ENCODE measurements at places on chromosomes 4 and X.

- no peak for DNase-seq
Measured at GRCh38 chr4:177225605-177226004, 84.1 kb upstream of the NEIL3 start.

GRCh38 chrX:120334603-120335002 is 23.3 kb upstream of the TMEM255A start:
- no peak for DNase-seq

GRCh38 chrX:86002076-86002896 is 45.1 kb downstream of the CHM start:
- DNase-seq: no peak

GRCh38 chrX:123274796-123275195 is 90.7 kb downstream of the GRIA3 start:
- DNase-seq: no peak

- DNase-seq: no peak
Measured at GRCh38 chrX:19893727-19894126, 6.3 kb upstream of the SH3KBP1 start.

DNA sequence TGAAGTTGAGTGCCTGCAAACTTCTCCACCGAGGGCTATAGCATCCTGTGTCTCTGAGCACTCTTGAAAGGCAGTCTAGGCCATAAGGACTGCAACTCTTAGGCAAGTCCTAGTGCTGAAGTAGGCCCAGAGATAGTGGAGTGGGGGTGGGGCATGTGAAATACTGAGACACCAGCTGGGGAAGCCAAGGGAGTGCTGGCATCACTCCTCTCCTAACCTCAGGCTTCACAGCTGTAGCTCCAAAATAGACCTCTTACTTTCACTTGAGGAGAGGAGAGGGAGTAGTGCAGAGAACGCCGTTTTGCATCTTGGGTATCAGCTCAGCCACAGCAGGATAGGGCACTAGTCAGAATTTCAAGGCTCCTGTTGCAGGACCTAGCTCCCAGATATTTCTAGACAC is 56.2 kb upstream of the CYSLTR1 start:
- no peak for DNase-seq

GRCh38 chrX:69094977-69095669 is 70.1 kb downstream of the PJA1 start:
- no peak for DNase-seq

- DNase-seq: no peak
Measured at GRCh38 chr4:188177997-188178675, 38.9 kb downstream of the TRIML1 start.

DNA sequence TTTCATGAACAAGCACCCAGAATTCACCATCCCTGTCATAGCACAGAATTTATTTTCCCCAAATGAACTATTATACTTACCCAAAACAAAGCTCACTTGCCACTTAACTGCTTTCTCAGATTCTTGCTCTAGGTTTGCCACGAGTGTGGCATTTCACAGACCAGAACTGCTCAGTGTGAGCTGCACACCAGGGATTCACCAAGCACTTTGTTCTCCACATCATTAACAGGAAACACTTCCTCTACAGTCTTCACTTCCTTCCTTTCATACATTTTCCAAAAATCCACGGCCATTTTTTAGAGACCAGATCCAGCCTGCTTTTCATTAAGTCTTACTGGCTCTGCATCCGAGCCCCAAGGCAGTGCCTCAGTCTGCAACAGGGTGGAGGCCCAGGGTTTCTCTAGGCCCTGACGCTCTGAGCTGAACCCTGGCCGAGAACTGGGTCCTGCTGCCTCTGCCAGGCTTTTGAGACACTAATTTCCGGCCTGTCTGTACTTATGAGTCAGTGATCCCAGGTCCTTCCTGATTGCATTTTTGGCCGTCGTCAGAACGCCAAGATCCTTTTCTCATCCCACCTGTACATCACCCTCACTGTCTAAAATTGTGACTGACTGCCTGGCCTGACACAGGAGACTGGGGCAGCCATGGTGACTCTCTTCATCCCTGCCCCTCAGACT is 67.6 kb upstream of the MTNR1A start:
- DNase-seq: no peak

GRCh38 chrX:45353456-45353855 is 152.8 kb upstream of the DIPK2B start:
- no peak for DNase-seq

DNA sequence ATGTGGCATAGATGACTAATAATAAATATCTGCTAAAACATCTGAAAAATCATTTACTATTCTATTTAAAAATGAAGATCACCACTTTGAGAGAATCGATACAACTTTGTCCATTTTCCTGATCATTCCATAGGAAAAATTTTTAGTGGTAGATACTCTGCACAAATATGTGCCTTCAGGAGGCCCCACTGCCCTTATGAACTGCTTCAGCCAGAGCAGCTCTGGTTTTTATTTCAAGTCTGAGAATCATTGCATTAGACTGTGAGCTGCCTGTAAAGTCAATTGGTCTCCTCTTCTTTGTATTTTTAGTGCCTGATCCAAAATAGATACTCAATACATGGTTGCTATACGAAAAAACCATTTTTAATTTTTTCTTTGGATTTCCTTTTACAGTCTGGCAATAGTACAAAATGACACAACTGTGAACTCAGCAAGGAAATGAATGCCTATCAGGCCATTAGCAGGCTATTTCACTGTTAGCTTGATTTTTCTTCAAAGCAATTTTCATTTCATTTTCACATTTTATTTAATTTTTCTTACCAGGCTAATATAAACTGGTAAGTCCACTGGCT is 69.1 kb downstream of the SHISA3 start:
- DNase-seq: no peak

DNA sequence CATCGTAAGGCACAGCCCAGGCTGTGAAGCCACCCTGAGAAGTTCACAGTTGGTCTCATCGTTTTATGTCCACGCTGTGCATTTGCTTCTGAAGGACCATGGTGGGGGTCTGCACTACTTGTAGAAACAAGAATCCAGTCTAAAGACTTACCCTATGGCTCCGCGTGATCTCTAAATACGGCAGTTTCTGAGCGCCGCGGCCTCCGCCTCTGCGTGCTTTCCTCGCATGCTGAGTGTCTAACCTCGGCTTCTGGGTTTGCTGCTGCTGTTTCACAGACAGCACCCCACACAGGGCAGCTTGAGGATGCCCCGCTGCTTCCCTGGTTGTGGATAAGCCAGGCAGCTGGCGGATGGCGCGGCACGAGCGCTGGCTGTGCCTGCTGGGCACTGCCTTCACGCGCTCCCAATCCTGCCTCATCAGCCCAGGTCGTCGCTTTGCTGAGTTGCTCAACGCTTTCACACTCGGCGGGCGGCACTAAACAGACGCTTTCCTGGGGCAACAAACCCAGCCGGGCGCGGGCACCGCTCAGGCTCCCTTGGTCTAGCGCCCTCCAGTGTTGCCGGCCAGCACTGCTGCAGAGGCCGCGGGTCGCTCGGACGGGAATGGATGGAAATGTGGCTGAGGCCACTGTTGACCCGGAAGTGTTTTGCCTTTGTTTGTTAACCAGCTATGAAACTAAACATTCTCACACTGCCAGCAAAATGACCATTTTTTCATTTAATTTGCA is 39.2 kb downstream of the FGFRL1 start:
- no peak for DNase-seq

- DNase-seq: no peak
Measured at GRCh38 chr4:8240211-8241041, 29.1 kb upstream of the HTRA3 start.

DNA sequence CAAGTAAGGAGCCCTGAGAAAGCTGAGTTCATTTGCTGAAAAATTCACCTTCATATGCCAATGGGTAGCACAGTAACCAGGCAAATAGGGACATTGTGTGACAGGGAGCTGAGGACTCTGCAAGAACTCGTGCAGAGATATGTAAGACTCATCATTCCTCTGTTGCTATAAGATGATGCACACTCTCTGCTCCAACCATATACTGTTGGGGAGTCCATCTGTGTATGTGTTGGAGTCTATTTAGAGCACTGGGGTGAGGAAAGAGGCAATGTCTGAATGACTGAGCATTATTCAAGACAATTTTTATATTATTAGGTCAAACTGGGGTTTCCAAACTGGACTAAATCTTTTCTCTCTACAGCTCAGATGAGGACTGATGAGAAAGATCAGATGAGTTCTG is 100.4 kb downstream of the QRFPR start:
- DNase-seq: no peak

- no peak for DNase-seq
Measured at GRCh38 chr4:118281611-118282442, 71.0 kb downstream of the PRSS12 start.

DNA sequence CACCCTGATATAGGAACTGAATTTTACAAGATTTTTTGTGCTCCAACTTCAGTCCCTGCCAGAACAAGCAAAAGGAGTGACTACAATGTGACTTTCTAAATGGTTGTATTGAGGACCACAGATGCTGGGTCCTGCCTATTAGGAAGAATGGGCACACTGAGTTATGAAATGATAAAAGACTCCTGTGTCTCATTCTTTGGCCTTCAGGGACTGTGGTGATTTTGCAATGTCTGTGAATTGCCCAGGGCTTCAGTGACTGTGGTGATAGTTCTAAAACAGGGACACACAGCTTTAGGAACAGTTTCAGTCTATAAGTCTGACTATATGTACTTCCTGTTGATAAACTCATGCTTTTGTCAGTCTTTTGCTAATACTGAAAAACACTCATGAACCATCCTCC is 210.2 kb downstream of the DMD start:
- DNase-seq: no peak

GRCh38 chrX:100120956-100121355 is 289.1 kb downstream of the PCDH19 start:
- DNase-seq: no peak

GRCh38 chr4:16119981-16120380 is 36.2 kb upstream of the PROM1 start:
- DNase-seq: no peak

DNA sequence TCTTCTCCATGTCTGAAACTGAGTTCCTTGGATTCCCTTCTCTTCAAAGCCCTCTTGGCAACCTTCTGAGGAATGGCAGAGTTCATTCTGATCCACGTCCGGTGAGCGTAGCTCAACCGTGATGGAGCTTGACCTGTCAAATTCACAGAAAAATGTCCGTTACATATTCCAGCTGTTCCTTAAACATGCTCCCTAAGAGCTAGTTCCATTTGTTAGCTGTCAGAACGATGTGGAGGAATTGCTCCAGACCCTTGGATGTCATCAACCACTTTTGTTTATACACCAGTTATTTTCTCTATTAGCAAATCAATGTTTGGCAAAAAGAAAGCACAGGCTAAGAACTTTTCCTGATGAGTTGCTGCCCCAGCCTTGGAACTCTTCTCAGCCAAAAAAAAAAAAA is 50.1 kb downstream of the NHS start:
- no peak for DNase-seq

GRCh38 chrX:102978594-102978993 is 41.5 kb downstream of the RAB40AL start:
- no peak for DNase-seq

- DNase-seq: no peak
Measured at GRCh38 chrX:48700951-48701653, 4.6 kb downstream of the SUV39H1 start.

- DNase-seq: no peak
Measured at GRCh38 chrX:129525896-129526295, 2.6 kb upstream of the SMARCA1 start.

GRCh38 chr4:128831531-128832242 is 22.2 kb downstream of the JADE1 start:
- no peak for DNase-seq

GRCh38 chr4:170109586-170110284 is 20.0 kb upstream of the AADAT start:
- DNase-seq: no peak

DNA sequence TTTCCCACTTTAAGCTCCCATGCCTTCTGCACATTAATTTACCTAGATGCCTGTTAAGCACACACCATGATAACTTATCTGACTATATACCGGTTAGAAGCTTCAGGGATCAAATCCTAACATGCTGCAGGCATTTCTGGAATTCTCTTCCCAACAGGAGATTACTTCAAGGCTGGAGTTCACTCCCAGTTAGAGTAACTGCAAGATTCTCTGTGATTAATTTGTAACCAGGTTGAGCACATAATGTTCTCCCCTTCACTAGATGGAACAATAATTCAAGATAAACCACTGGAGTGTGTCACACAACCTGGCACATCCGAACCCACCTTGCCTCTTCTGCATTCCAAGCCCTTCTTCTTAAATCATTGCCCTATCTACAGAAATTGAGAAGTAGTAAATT is 11.8 kb upstream of the UGT2A3 start:
- DNase-seq: no peak

DNA sequence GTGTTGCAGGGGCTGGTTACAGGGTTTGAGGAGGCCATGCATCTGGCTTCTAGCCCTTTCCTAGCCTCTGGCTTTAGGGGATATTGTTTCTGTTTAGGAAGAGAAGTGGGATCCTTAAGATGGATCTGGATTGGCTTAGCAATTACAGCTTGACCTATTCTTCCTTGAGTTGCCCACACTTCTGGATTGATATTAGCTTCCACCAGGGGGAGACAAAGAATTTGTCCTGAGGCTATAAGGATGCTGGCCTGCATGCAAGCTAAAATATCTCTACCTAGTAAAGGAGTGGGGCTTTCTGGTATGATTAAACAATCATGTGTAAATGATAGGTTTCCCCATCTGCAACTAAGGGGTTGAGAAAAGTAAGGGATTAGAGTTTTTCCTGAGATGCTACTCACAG is 117.2 kb downstream of the TEX13C start:
- DNase-seq: no peak

- DNase-seq: no peak
Measured at GRCh38 chr4:1491328-1492141, 85.3 kb upstream of the NKX1-1 start.

- no peak for DNase-seq
Measured at GRCh38 chr4:23036503-23036902, 343.8 kb downstream of the GBA3 start.

- no peak for DNase-seq
Measured at GRCh38 chr4:41060352-41061334, 153.7 kb downstream of the APBB2 start.

- DNase-seq: no peak
Measured at GRCh38 chr4:119510395-119511149, 118.0 kb downstream of the PDE5A start.

DNA sequence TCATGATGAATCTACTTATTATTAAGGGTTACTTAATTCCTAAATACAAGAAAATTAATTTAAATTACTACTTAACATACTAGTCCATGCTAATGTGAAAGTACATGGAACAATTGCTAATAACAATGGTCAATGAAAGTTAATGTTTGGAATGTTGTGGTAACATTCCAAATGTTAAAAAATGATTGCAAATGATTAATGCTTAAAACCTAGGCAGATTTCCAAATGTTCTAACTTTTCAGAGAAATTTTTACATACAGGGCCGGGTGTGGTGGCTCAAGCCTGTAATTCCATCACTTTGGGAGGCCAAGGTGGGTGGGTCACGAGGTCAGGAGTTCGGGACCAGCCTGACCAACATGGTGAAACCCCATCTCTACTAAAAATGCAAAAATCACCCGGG is 1851.3 kb upstream of the PCDH7 start:
- DNase-seq: no peak

GRCh38 chr4:185638548-185639301 is 103.4 kb upstream of the PDLIM3 start:
- DNase-seq: no peak

- no peak for DNase-seq
Measured at GRCh38 chr4:85966373-85966772, 393.5 kb downstream of the MAPK10 start.

GRCh38 chrX:64437218-64437617 is 42.0 kb upstream of the MTMR8 start:
- DNase-seq: no peak

- no peak for DNase-seq
Measured at GRCh38 chrX:2342281-2342688, 158.5 kb downstream of the DHRSX start.

- no peak for DNase-seq
Measured at GRCh38 chr4:37816006-37816405, 10.5 kb upstream of the PGM2 start.
